Amygdala (tissue), 56 donors: ENCODE measurements at places on chromosomes 16 and 17.

- DNase-seq: no peak
Measured at GRCh38 chr16:30382111-30382881, at the start of gene SEPTIN1. SEPTIN1 (minus strand) TSS chr16:30382561; CDS start chr16:30382542, 19 bp downstream.

GRCh38 chr17:77700165-77700881, 258.2 kb upstream of the TNRC6C start:
- no peak for DNase-seq

DNA sequence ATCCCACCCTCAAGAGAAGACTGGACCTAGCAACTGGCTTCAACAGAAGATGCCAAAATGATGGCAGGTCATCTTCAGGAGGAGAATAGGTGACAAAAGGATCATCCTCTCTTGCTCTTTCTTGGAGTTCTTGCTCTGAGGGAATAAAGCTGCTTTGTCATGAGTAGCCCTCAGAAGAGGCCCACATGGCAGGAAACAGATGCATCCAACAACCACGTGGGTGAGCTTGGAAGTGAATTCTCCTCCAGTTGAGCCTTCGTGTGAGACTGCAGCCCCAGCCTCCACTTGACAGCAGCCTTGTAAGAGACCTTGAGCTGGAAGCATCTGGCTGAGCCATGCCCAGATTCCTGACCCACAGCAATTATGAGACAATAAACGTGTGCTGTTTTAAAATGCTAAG, 87.5 kb downstream of the DYNLRB2 start:
- no peak for DNase-seq

GRCh38 chr17:62704381-62704971, 77.0 kb downstream of the MRC2 start:
- no peak for DNase-seq

DNA sequence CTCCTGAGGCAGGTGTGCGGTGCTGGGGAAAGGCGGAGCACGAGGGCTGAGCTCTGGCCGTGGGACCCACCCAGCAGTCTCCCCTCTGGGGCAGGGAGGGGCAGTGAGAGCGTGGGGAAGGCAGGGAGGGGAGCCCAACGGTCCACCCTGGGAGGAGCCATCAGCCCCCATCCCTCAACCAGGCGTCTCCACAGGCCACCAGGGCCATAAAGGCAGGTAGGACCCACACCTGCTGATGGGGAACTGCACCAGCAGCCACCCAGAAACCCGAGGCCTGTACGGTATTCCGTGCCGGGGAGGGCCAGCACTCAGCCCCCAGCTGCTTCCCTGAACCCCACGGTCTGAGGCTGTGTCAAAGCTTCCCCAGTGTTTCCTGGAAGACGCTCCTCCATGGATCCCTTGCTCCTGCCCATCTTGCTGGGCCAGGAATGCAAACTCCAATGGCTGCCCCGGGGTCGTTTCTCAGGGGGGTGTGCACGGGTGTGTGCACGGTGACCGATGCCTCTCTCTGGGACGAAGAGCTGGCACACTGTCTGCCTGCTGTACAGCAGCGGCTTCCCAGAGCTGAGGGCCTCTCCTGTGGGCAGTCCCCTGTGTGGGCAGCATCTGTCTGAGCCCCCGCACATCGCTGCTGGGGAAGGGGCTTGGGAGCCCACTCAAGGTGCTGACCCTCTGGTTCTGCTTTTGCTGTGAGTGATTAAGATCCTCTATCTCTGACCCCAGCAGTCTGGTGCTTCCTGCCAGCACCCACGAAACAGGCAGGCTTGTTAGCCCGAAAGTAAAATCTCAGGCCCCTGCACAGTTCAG, 17.2 kb upstream of the METRNL start:
- DNase-seq: no peak

DNA sequence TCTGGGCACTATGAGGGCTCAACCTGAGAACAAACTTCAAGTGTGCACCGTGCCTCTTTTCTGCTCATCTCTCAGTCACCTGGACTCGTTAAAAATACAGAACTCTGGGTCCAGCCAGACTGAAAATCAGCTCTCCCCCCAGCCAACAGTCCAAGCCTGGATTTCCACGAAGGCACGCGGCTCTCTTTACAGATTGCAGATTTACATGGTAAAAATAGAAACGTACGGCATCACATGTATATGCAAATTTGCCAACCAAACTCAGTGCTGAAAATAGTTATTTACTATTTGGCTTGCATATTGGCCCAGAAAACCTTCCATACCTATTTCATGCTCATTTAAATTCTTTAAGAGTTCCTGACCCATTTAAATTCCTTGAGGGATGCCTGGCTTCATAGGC, 315.8 kb downstream of the MAF start:
- no peak for DNase-seq

DNA sequence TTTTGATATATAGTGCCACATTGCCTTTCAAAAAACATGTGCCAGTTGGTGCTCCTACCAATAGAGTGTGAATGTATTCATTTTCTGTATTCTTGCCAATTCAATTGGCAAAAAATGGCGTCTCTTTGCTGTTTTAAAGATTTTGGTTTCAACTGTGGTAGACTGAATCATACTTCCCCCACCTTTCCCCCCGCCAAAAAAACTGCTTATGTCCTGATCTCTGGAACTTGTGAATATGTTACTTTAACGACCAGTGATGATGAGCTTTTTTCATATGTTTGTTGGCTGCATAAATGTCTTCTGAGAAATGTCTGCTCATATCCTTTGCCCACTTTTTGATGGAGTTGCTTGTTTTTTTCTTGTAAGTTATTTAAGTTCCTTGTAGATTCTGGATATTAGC, 325.1 kb upstream of the KCNJ16 start:
- DNase-seq: no peak

DNA sequence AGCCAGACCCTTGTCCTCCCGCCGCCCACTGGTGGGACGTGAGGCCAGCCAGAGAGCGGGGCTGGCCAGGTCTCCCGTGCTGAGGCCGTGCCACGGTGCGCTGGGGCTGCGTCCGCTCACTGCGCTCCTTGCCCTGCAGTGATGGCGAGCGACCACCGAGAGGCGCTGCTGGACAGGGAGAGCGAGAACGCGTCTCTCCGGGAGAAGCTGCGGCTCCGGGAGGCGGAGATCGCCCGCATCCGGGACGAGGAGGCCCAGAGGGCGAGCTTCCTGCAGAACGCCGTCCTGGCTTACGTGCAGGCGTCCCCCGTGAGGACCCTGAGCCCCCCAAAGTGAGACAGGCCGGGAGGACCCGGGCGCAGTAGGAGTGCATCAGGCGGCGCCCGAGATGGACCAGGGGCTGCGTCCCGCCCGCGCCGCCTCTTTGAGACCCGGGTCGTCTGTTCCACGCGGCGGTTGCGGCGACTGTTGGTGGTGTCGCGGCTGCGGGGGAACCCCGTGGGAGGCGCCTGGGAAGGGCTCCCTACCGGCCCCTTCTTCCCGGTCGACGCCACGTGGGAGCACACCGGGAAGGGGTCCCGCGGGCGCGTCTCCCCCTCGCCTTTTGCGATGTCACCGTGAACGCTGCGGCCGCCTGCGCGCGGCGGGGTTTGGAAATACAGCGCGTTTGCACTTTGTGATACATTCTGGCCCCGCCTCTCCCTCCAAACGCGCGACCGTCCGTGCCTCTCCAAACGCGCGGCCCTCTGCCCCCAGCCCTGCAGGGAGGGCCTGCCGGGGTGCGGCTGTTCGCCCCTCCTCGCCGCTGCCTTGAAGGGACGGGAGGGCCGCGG, 792 bp upstream of the RAC3 start:
- peak; percentile 64 for DNase-seq

DNA sequence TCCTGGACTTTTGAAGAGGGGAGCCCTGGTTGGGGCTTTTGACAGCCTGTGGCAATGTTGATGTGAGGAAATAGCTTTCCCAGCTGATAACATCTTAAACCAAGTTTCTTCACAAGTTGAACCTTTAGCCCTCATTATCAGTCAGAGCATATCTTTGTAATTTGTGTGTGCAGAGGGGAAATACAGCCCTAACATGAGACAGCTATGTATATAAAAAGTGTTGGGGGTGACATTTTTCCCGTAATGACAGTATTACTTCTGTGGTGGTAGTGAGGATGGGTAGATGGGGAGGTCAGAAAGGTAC, 221.1 kb downstream of the FTO start:
- DNase-seq: no peak

DNA sequence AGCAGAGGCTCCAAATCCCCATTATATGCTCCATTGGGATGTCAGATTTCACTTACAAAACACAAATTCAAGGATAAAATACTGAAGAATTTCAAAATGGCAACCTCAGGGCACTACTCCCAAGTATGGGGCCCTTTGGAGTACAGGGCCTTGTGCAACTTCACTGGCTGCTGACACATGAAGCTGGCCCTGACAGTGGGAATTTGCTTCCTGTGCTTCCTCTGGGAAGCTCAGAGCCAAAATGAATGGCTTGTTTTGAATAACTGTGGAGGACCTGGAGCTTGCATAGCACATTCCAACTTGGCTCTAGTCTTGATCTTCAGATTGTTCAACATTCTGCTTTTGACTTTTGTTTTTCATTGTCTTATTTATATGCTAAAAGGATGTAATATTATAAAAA, 52.3 kb upstream of the HNF1B start:
- DNase-seq: no peak

DNA sequence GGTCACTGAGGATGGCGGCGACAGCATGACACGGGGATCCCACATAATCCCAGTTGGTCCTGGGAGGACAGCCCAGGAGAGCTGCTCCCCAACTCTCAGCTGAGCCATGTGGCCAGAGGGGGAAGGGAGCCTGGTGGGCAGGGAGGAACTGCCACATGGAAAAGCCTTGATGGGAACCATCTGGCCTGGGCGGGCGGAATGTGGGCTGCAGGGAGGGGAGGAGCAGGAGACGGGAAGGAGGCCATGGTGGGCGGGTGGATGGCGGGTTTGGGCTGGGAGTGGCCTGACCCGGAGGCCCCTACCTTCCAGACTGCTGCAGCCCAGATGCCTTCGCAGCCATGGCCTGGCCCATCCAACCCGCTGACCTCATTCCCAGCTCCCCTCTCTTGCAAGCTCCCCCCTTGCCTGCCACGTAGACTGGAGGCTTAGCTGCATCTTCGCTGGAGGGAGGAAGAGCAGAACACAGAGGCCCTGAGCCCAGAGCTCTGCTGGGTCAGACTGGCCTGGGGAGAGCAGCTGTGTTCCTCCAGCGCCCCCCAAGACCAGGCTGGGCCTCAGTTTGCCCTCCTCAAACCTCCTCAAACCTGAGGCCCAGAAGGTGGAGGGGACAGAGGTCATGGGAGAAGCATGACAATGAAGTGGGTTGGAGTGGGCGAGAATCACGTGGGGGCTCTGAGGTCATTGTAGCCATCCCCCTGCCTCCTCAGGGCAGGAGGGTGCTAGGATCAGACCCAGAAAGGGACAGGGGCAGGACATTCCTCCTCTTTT, 8.2 kb upstream of the COL1A1 start:
- no peak for DNase-seq

DNA sequence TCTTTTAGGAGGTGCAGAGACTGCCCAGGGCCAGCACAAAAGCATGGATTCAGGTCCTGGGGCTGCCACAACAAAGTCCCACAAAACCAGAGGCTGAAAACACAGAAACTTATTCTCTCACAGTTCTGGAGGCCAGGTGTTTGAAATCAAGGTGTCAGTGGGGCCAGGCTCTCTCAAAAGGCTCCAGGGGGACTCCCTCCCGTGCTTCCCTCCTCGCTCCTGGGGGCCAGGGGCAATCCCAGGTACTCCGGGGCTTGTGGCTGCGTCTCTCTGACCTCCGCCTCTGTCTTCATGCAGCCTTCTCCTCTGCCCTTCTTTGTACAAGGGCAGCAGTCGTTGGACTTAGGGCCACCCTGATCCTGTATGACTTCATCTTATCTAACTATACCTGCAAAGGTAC, 8.3 kb upstream of the RBFOX3 start:
- DNase-seq: no peak

GRCh38 chr17:43068570-43069367, 43.7 kb downstream of the RND2 start:
- no peak for DNase-seq

GRCh38 chr17:14372461-14372860, 71.6 kb downstream of the HS3ST3B1 start:
- DNase-seq: no peak

DNA sequence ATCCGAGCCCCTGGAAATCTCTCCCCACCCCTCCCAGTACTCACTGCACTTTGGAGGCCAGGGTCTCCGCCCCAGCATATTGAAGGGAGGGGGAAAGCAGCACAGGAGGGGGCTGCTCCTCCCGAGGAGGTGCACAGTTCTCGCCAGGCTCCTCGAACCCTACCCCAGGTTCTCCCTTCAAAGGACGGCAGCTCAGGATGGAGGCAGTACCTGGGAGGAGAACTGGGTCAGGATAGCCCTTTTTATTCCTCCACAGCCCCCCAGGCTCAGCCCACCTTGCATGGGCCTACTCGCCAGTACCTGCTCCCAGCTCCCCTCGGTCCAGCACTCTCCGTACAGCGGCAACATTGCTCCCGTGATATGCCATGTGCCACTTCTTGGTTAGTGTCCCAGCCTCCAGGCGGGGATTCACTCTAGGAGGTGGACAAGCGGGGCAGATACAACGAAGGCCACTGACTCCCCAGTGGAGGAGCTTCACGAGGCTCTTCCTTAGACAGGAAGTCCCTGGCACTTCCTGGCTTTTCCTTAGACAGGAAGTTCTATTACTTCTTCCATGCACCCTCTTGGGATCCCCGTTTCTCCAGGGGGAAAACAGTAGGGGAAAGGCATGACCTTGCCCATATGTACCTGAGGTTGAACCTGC, 2.1 kb upstream of the GPS2 start:
- DNase-seq: no peak

GRCh38 chr16:55663765-55664677, 8.2 kb downstream of the SLC6A2 start:
- no peak for DNase-seq

DNA sequence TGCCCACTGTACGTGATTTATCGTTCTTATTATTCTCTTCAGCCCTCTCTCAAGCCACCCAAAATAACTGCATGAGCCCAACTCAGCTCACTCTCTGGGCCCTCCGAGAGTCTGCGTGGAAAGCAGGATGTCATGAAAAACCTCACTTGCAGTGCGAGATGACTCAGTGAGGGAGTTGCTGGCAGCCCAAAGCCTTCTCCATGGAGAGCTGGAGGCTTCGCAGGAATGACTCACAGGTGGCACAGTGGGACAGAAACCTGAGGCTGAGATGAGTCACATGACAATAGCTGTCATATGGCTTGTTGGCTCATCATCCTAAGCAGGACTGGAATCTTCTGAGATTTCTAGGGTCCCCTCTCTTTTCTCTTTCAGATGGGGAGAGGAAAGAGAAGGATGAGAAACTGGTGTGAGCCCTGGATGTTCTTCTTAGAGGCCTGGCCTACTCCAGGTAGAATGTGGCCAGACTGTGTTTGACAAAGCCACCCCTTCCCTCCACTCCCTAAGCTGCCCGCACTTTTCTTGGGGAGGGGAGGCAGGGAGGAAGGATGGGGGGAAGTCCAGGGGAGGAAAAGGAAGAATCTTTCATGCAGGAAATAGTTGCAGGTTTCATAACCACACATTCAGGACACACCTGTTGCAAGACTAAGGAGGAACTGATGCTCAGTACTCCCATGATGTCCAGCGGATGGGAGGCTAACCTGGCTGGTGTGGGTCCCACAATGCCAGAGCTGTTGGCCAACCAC, 160.6 kb upstream of the RPL38 start:
- no peak for DNase-seq
